Activated T-helper 1 cell treated with Interleukin-2 at 50 U/mL for 16 hours (primary cell): ENCODE measurements at places on chromosomes 3 and 15.

DNA sequence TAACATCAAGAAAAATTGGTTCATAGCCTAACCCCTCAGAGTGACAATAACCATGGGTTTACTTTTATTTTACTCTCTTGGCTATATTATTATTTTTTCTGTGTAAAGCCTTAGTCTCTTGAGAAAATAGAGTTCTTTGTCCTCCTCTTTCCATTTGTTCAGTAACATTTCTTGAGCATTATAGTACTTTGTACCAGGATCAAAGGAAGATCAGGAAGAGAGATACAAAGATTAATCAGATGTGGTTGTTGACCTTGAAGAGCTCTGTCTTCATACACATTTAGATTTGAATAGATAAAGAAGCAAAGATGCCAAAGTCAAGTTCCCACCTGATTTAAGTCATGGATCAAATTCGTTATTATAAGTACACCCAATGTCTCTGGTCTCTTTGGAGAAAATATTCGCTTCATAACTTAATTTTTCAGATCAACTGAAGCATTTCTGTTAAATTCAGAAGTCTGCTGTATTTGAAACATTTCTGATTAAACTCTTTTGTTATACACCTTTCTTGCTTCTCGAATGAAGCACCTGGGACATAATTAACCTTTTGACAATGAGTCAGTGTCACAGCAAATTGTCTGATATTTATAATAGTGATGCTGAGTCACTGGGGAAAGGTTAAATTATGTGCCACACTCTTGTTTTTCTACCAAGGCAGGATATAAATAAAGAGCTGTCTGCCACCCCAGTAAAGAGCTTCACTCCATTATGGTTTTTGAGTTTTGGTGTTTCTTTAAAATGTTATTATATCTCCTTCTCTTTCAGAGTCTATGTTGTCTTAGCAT is 100.2 kb downstream of the GHSR start:
- no peak for DNase-seq

DNA sequence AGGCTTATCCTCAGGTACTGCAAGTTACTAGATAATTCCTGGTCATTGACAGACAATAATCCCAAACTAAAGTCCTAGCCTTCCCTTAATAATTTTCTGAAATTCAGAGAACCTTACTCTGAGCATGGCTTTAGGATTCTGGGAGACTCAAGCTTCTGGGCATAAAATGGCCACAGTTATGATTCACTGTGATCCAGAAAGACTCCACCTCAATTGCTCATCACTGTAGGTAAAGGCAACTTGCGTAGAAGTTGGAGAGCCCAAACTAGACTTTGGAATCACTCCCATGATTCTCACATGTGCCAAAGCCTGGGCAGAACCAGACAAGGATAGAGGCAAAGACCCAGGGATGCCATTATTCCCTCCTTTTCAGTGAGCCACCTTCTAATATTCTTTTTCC is 195.3 kb downstream of the OSBPL10 start:
- DNase-seq, result no peak

DNA sequence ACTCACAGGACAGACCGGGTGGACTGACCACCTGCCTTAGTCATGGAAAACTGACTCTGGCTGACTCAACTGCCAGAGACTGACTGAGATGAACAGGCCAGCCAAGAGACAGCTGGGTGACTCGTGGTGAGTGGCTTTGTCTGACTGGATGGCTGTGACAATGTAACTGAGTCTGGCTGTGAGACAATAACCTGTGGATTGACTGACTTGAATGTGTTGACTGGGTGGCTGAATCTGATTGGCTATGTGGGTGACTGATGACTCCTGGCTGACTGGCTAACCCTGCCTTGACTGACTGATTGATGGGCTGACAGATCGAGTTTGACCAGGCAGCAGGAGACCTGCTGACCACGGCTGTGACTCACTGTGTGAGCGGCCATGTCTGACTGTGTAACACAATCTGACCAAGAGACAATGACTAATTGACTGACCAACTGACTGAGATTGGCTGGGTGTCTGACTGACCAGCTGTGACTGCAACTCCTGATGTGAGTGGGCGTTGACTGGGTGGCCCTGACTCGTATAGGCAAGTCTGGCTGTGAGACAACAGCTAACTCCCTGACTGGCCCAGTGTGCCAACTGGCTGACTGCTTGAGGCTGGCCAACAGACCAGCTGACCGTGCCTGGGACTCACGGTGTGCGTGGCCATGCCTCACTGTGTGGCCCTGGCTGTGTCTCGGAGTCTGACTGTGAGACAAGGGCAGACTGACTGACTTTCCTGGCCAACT is 509.1 kb downstream of the SHQ1 start:
- DNase-seq, result no peak

GRCh38 chr3:98699132-98699531 is 64.0 kb upstream of the ST3GAL6 start:
- DNase-seq, result no peak

DNA sequence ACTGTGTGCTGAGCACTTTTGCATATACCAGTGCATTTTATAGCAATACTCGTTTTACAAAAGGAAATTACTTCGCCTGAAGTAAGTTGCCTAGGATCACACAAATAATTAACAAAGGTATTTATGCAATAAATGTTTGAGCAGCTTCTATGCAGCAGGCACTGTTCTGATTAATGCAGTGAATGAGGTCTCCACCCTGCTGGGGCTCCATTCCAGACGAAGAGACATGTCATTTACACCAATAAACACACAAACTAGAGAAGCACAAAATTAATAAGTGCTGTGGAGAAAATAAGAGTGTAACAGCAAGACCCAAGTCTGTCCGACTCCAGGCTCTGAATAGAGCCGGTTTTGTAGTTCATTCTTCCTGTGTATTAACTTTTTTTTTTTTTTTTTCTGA is 17.5 kb downstream of the NOX5 start:
- DNase-seq, result no peak

GRCh38 chr3:183341545-183342288 is 86.7 kb downstream of the MCF2L2 start:
- no peak for DNase-seq

DNA sequence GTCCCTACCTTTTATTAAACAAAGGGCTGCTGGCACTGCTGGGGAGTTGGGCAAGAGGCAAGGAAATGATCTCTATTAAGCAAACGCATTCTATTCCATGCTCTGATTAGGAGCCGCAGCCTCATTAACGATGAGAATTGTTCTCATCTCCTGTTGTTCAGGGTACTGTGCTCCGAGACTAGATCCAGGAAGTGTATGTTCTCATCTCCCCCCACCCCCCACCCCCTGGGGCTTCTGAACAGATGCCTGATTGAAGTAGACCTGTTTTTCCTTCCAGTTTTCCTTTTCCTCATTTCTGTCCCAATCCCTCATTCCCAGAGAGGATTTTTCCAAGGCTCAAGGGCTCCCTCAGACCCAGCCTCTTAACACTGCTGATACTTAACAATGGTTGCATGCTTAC is 81.6 kb upstream of the FEZF2 start:
- no peak for DNase-seq

DNA sequence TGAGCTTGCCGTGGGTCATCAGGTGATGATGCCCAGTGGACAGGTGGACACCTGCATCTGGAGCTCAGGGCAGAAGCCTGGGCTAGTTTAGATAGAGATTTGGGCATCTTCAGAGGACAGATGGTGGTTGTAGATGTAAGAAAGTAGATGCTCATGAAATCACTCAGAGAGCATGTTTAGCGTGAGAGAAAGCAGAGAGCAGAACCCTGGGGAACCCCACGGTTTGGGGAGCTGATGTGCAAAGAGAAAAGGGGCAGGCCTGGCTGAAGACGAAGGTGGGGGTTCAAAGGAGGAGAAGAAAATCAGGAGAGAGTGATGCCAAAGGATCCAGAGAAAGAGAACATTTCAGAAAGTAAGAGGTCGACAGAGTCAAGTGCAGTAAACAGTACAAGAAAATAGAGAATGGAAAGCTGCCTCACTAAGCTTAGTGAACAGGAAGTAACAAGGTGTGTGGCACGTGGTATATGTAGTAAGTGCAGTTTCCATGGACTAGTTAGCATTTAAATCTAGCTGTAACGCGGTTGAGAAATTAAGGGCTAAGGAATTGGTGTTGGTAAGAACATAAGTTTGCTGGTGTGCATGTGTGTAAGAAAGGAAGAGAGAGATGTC is 13.5 kb downstream of the TIGIT start:
- DNase-seq, result no peak

- DNase-seq, result no peak
These were observed 118.2 kb upstream of the THBS1 start for GRCh38 chr15:39462691-39463090.

DNA sequence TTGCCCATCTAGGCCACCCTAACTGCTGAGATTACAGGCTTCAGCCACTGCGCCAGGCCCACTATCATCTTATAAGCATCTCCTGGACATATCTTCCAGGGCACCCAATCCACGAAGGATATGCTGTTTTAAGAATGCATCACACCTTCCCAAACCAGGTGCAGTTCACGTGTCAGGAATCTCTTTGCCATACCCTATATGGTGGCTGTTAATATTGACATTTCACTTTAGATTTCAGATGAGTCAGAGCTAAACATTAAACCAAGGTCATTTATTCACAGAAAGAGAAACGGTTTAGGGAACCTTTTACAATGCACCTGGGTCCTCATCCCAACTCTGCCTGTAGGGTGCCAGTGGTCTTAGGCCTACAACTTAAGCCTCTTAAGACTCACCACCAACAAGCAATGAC is 85.7 kb downstream of the TBL1XR1 start:
- no peak for DNase-seq

- DNase-seq, result no peak
These were observed 64.8 kb downstream of the SPSB4 start for GRCh38 chr3:141115789-141116541.

DNA sequence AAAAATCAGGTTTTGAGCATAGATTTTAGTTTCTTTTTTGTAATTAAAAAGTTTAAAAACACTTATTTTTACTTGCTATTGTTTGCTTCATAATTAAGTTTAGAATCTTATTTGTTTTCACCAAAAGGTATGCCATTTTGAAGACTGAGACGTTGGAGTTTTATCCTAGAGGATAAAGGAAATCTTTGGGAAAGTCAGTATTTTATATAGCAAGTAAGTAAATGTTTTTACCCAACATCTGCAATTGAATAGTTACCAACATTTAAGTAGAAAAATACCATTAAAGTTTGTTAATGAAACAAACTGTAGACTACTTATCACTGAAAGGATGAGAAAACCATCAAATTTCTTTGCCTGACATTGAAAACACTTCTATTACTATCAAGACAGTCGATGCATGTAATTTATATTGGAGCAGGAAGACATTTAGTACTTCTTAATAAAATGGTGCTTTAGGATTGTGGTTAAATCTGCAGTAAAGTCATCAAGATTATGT is 14.0 kb upstream of the CHD2 start:
- no peak for DNase-seq

DNA sequence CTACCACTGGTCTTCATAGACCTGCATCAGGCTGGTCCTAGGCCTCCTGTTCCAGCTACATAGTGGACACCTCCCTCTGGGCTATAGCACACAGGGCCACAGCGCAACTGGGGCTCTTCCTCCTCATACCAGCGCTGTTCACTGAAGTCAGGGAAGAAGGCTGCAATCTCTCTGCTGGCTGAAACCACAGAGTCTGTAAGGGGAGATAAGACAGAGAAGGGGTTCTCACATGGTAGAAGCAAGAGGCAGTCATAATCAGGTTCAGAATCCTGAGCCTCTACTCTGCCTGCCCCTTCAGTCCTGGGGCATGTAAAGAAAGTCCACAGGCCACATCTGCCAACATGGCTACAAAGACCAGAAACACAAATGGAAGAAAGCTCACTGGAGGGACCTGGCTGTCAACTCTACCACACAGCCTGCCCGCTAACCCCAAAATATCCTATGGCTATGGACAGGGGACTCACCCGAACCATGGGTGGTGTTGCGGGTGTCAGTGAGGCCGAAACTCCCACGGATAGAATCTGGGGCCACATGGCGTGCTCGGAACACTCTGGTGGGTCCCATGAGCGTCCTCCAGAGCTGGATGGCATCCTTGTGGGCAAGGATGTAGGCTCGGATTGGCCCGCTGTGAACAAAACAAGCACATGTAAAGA is 38.7 kb downstream of the SPINK8 start:
- no peak for DNase-seq

DNA sequence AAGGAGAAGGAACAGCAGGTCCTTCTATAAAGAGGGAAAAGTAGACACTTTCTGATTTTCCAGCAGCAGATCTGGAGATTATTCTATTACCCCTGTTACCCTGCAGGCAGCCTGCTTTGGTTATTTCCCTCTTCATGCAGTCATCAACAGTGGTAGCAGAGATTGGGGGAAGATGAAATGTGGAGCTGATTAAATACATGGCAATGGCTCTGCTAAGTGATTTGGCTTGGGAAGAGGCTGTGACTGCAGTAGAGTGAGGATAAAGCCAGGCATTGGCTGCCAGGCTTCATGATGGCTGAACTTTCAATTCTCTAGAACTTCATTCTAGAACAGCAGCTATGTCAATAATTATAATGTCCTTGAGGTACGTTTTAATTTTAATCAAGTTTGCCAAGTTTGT is 29.1 kb downstream of the PTX3 start:
- no peak for DNase-seq

DNA sequence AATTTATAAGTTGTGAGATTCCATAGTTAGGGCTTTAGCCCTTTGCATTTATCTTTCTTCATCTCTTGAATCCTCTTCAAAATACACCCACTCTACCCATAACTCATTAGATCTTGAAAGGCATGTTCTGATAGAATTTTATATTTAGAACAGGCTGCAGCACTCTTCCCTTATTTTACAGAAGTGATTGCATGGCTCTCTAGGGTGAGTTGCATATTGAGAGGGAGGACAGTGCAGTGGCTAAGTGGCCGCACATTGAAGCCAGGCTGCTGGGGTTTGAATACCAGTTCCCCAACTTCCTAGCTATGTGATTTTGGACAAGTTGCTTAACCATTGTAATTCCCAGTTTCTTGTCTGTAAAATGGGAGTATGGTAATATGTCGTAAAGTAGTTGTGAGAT is 2.5 kb downstream of the CD86 start:
- no peak for DNase-seq

GRCh38 chr3:8482960-8483665 is 18.5 kb upstream of the LMCD1 start:
- DNase-seq, result no peak

GRCh38 chr15:58951388-58952007 is 18.0 kb upstream of the SLTM start:
- no peak for DNase-seq

- peak; percentile 29 for DNase-seq
These were observed 4.2 kb upstream of the TRAT1 start for GRCh38 chr3:108818404-108818803.

- DNase-seq, result no peak
These were observed 293.1 kb downstream of the NLGN1 start for GRCh38 chr3:173690542-173691180.

DNA sequence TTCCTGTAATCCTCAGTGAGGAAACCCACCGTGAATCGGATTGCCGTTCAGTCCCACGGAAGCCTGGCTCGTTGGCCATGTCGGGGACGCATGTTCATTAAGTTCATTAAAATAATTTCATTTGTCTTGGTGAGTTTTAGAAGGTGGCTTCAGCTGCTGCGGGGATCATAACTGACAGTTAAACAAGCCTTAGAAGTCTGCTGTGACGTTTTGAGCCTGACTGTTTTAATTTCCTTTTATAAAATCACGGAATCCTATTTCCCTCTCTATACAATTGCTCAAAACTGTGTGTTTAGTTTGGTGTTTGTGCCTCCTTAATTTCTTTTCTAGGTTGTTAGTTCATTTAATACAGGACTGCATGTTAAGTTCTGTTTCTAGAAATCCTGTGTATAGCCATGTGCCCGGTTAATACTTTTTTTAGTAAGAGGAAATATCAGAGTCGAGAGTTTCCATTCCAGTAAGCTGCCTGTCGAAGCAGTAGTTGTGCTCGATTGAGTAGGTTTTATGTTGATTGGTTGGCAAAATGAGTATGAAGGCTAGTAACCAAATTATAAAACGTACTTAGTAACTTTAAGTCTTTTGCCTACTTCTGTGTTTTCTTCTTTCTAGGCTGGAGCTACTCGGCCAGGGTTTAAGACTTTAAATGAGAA is 705 bp downstream of the NIPA2 start:
- DNase-seq, result no peak
